ENCODE measurements at places on chromosomes 13 and 19. TPM values are rescaled to one million over a fixed set of nuclear protein-coding genes. Genes with fewer than 3 reads are reported as not detected.

ERICH4 gene
- total RNA-seq: not detected

PNMA8A gene
- 19.6 TPM for total RNA-seq

IGFL1 gene
- not detected for total RNA-seq

- no peak overlapping the region for H3K27ac ChIP-seq
- no peak overlapping the region for H3K4me3 ChIP-seq
- DNase-seq: no peak
- no peaks in the 10 kb centered on the region for H3K36me3 ChIP-seq
These were observed 472.1 kb downstream of the FOXO1 start for GRCh38 chr13:40194224-40194806.

DNA sequence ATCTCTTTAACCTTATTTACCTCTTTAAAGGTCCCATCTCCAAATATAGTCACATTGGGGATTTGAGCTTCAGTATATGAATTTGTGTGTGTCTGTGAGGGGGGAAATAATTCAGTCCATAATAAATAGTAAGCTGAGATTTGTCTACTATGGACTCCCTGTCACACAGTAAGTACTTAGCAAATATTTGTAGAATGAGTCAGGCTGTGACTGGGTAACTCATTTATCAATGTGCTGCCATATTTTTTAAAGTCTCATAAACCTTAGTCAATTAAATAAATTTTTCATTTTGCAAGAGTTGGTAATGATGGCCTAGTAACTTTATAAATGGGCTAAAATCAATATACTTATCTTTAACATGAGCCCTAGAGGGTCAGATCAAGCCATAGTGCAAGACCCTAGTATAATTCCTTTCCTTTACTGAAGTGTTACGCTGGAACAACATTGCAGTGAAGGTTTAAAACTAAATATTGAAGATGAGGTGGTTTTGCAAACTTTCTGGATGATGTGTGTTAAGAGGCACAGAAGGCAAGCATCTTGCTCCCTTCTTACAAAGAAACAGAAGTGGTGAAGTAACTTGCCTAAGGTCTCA lies 305.1 kb downstream of the KCNRG start:
- no peak overlapping the region for H3K27ac ChIP-seq

DNA sequence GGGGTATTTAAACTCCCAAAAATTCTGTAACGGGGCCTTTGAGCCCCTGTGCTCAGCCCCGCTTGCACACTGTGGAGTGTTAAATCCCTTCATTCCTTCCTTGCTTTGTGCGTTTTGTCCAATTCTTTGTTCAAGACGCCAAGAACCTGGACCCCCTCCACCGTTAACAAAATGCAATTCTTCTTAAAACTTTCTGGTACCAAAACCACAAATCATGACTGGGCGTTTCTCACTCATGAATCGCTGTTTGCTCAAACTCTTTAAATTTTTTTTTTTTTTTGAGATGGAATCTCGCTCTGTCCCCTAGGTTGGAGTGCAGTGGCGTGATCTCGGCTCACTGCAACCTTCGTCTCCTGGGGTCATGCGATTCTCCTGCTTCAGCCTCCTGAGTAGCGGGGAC lies 881 bp downstream of the ZNF20 start:
- H3K4me1 ChIP-seq: peaks cover 21% of the 10 kb centered on the region
- H3K4me3 ChIP-seq: peak overlapping the region; percentile 83
- peaks cover 38% of the 10 kb centered on the region for H3K36me3 ChIP-seq
- peak overlapping the region; percentile 98 for H3K27ac ChIP-seq

DNA sequence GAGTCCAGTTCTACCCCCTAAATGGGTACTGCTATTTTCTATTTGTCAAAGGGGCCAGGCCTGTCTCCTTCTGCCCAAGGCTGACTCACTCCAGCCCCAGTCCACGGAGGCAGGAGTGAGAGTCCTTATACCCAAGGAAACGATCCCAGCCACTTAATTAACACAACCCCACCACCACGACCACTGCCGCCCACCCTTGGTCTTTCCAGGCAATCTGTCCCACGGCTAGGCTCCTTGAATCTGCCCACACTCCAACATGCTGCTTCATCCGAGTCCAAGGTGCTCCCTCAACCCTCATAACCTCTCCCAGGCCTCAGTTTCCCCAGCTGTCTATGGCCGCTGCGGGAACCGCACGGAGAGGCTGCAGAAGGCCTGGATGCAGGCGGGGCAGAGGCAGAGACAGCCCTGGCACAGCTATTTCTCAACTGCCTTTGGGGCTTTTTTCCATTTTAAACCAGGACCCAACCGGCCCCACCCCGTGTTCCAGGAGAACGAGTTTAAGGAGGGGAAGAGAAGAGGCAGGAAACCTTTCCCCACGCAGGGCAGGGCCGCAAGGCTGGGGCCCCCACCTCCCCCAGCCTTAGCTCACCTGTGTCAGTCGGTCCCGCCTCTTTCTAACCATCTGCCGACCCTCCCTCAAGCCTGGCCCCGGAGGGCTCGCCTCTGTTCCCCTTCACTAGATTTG lies 746 bp downstream of the RAB3D start:
- H3K4me1 ChIP-seq: peaks cover 3% of the 10 kb centered on the region
- H3K36me3 ChIP-seq: no peaks in the 10 kb centered on the region
- no peaks in the 10 kb centered on the region for H3K27me3 ChIP-seq
- H3K27ac ChIP-seq: no peak overlapping the region

GRCh38 chr19:55226273-55226672 lies 2.3 kb downstream of the TMEM86B start:
- no peaks in the 10 kb centered on the region for H3K36me3 ChIP-seq
- H3K27me3 ChIP-seq: no peaks in the 10 kb centered on the region
- no peak overlapping the region for H3K4me3 ChIP-seq
- no peak overlapping the region for H3K27ac ChIP-seq
- no peaks in the 10 kb centered on the region for H3K4me1 ChIP-seq

DNA sequence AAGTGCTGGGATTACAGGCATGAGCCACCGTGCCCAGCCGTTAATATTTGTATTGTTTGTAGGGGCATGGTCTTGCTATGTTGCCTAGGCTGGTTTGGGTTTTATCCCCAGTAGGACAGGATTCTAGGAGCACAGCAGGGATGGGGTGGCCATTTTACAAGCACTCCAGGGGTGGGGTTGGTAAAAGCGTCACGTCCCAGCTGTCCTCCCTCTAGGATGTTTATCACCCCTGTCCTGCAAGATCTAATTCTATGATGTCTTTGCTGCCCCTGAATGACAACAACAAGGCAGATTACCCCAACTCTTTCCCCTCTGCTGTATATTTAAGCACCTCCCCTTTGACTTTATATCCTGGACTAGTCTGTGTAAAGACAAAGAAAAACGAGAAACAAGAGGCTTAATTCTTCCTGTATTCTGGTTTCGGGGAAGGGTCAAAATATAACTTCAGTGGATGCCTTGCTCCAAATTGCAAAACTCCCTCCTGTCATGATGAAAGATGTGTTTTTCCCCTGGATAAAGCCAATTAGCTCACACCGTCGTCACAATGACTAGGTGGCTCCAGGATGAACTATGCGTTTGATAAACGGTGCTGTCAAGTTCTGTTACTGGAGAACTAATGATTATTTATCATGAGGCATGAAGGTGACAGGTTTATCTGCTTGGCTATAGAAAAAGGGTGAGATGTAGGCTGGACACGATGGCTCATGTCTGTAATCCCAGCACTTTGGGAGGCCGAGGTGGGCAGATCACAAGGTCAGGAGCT lies 27.8 kb upstream of the OR1M1 start:
- H3K27ac ChIP-seq: no peak overlapping the region
- H3K27me3 ChIP-seq: no peaks in the 10 kb centered on the region
- H3K4me3 ChIP-seq: no peak overlapping the region
- no peak for DNase-seq
- no peaks in the 10 kb centered on the region for H3K36me3 ChIP-seq

- H3K27ac ChIP-seq: no peak overlapping the region
- H3K4me1 ChIP-seq: peaks cover 83% of the 10 kb centered on the region
- H3K36me3 ChIP-seq: no peaks in the 10 kb centered on the region
- no peak overlapping the region for H3K4me3 ChIP-seq
- peaks cover 19% of the 10 kb centered on the region for H3K27me3 ChIP-seq
- DNase-seq: no peak
These were observed 7.6 kb downstream of the EFNB2 start for GRCh38 chr13:106527826-106528225.

DNA sequence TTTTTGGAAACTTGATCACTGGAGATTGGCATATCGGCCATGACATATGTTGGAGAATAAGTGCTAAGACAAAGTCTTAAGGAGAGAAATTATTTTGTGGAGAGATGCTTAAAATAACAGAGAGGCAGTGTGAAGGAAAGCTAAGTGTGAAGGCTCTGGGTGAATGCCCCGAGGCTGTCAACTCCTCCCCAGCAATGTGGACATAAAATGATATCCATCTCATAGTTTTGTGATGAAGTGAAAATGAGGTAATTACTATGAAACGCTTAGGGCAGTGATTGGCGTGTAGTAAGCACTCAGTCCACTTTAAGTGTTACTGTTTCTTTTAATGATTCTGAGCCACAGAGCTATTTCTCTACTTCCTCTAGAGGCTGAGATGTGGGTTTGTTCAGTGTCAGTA lies 195.8 kb upstream of the KLF12 start:
- H3K36me3 ChIP-seq: no peaks in the 10 kb centered on the region
- no peaks in the 10 kb centered on the region for H3K4me1 ChIP-seq
- DNase-seq: no peak
- no peak overlapping the region for H3K4me3 ChIP-seq
- no peaks in the 10 kb centered on the region for H3K27me3 ChIP-seq
- no peak overlapping the region for H3K27ac ChIP-seq

- no peaks in the 10 kb centered on the region for H3K27me3 ChIP-seq
- H3K4me3 ChIP-seq: no peak overlapping the region
- H3K36me3 ChIP-seq: no peaks in the 10 kb centered on the region
These were observed 124.5 kb downstream of the SHISA2 start for GRCh38 chr13:25927363-25927762.

GRCh38 chr13:25018729-25019115 lies 77.2 kb upstream of the PABPC3 start:
- H3K27me3 ChIP-seq: peaks cover 38% of the 10 kb centered on the region
- H3K4me3 ChIP-seq: peak overlapping the region; percentile 52
- DNase-seq: peak; percentile 50
- H3K27ac ChIP-seq: no peak overlapping the region
- no peaks in the 10 kb centered on the region for H3K36me3 ChIP-seq
- H3K4me1 ChIP-seq: no peaks in the 10 kb centered on the region

DNA sequence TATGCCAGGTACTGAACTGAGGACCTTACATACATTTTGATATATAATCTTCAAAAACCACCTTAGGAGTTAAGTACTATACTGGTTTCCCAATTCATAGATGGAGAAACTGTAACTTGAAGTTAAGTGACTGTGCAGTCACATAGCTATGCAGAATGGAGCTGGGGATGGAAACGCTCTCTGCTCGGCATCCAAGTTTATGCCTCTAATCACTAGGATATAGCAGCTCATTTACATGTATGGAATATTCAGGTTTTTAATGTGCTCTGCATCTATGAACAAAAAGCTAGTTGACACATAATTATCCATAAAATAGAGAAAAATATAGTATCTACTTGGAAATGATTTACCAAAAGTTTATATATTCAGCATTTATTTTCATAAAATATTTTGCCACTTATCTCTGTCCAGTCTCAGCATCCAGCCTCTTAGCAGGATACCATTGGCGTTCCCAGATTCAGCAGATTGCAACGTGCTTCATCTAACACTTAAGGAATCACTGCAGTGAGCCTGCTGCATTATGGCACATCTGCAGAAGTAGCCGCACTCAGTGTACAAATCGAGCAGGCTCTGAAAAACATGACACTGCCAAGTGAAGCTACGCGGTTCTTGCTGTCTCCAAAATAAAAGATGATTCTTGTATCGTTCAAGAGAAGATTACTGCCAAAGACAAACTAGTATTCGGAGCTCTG lies 70.4 kb downstream of the MRPL57 start:
- no peaks in the 10 kb centered on the region for H3K27me3 ChIP-seq
- H3K27ac ChIP-seq: no peak overlapping the region
- H3K36me3 ChIP-seq: no peaks in the 10 kb centered on the region
- DNase-seq: no peak

DNA sequence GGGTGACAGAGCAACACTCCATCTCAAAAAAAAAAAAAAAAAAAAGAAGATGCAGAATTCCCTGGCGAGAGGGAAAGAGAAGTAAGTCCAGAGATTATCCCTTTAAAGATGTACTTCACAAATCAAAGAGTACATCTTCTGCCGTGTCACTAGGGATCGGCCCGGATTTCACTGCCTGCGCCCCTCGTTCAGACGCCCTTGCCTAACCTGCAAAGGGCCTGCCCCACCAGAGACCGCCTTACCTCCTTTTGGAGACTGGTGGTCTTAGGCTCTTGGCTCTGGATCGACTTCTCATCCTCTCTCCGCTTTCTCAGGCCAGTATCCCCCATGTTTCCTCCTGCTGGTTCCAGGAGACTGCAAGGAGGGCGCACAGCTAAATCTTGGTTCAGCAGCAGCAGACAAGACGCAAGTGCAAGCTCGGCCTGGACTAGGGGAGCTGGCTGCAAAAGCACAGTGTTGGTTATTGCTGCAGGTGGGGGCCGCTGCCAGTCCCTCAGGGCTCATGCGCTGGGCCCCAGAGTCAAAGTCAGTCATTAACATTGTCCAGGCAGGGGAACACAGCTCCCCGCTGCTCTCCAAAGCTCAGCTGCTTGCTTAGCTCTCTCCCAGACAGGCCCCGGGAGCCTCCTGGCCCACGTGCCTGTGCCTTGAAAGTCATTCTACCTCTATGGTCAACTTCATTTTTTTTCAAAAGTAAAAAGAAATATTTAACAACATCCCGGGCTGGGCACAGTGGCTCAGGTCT lies 1.2 kb downstream of the SLC7A9 start:
- no peaks in the 10 kb centered on the region for H3K36me3 ChIP-seq
- DNase-seq: no peak
- no peaks in the 10 kb centered on the region for H3K4me1 ChIP-seq
- no peak overlapping the region for H3K4me3 ChIP-seq
- no peak overlapping the region for H3K27ac ChIP-seq

DNA sequence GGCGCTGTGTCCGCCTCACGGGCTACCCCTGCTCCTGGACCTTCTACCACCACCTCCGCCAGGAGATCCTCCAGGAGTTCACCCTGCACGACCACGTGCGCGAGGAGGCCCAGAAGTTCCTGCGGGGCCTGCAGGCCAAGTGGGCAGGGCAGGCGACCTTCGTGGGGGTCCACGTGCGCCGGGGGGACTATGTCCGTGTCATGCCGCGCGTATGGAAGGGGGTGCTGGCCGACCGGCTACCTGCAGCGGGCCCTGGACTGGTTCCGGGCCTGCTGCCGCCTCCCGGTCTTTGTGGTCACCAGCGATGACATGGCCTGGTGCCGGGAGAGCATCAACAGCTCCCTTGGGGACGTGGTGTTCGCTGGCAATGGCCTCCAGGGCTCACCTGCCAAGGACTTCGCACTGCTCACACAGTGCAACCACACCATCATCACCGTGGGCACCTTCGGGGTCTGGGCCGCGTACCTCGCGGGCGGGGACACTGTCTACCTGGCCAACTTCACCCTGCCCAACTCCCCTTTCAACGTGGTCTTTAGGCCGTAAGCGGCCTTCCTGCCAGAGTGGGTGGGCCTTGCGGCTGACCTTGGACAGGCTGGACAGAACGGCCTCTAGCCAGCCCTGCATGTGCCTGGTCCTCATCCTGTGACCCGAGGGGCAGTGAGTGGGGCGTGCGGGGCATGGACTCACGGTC lies 7.8 kb upstream of the NTN5 start:
- no peaks in the 10 kb centered on the region for H3K27me3 ChIP-seq
- no peaks in the 10 kb centered on the region for H3K36me3 ChIP-seq
- no peak overlapping the region for H3K4me3 ChIP-seq

- DNase-seq: no peak
- no peaks in the 10 kb centered on the region for H3K4me1 ChIP-seq
- no peak overlapping the region for H3K27ac ChIP-seq
- no peaks in the 10 kb centered on the region for H3K27me3 ChIP-seq
- H3K36me3 ChIP-seq: no peaks in the 10 kb centered on the region
These were observed 37.5 kb upstream of the POMP start for GRCh38 chr13:28621449-28621848.

GRCh38 chr19:9850235-9850959 lies 15.3 kb downstream of the PIN1 start:
- H3K36me3 ChIP-seq: no peaks in the 10 kb centered on the region
- no peaks in the 10 kb centered on the region for H3K27me3 ChIP-seq
- H3K4me1 ChIP-seq: peaks cover 10% of the 10 kb centered on the region
- no peak overlapping the region for H3K27ac ChIP-seq
- H3K4me3 ChIP-seq: no peak overlapping the region

All from GM23338 (cell line).